ENCODE measurements at places on chromosomes 4 and X. TPM values are rescaled to one million over a fixed set of nuclear protein-coding genes. Genes with fewer than 3 reads are reported as not detected.

The ITIH6 gene
- total RNA-seq: not detected

DNA sequence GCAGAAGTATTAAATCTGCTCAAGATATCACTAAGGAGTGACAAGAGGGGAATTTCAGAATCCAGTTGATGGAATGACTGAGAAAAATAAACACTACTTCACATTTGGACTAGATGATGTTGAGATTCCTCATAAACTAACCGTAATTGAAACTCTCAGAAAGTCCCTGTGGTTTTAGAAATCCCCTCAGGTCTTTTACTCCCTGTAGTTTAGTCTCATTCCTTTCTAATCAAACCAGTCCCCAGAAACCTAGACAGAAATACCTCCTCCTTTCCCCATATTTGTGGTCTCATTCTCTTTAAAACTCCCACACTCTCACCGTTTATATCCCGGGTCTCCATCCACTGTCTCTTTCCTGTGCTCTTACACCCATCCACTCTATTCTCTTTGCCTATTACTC, 15.0 kb upstream of the TLR1 start:
- H3K4me3 ChIP-seq: no peak overlapping the region
- no peaks in the 10 kb centered on the region for H3K4me1 ChIP-seq
- H3K27ac ChIP-seq: no peak overlapping the region
- no peaks in the 10 kb centered on the region for H3K27me3 ChIP-seq

The ATP5ME gene
- total RNA-seq: 126 TPM

DNA sequence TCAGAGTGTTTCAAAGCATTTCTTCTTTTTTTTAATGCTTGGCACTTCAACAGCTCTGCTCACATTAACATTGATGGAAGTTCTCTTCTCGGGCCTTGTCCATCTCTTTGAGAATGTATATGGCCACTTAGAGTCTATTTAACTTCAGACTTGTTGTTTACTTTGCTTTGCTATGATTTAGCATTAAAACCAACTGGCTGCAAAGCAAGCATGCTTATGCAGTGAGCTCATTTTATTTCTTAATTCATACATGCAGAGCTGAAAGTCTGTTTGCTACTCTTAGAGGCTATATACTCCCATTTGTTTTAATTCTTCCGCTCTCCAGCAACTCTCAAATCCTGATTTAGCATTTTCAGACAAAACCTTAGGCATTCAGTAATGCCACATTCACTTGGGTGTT, 107.6 kb upstream of the PACRGL start:
- no peaks in the 10 kb centered on the region for H3K4me1 ChIP-seq
- no peak overlapping the region for H3K4me3 ChIP-seq

The SRPX gene
- total RNA-seq: not detected

GRCh38 chrX:46117234-46117633, 428.0 kb downstream of the ZNF674 start:
- H3K36me3 ChIP-seq: no peaks in the 10 kb centered on the region
- H3K4me3 ChIP-seq: no peak overlapping the region
- DNase-seq: no peak

GRCh38 chrX:48508400-48509244, at the start of gene PORCN:
Gene PORCN (plus strand): TSS chrX:48508992. CDS start chrX:48509821, 829 bp downstream.
- peaks cover 2% of the 10 kb centered on the region for H3K36me3 ChIP-seq
- H3K27me3 ChIP-seq: no peaks in the 10 kb centered on the region
- H3K4me1 ChIP-seq: peaks cover 19% of the 10 kb centered on the region
- H3K27ac ChIP-seq: peak within 1 kb of the TSS; percentile 41
- H3K4me3 ChIP-seq: peak within 1 kb of the TSS; percentile 79
- peak; percentile 76 for DNase-seq

- H3K27me3 ChIP-seq: no peaks in the 10 kb centered on the region
- H3K4me1 ChIP-seq: peaks cover 72% of the 10 kb centered on the region
- no peak for DNase-seq
- peaks cover 47% of the 10 kb centered on the region for H3K36me3 ChIP-seq
Measured at GRCh38 chr4:2487632-2488031, 18.7 kb downstream of the RNF4 start.

DNA sequence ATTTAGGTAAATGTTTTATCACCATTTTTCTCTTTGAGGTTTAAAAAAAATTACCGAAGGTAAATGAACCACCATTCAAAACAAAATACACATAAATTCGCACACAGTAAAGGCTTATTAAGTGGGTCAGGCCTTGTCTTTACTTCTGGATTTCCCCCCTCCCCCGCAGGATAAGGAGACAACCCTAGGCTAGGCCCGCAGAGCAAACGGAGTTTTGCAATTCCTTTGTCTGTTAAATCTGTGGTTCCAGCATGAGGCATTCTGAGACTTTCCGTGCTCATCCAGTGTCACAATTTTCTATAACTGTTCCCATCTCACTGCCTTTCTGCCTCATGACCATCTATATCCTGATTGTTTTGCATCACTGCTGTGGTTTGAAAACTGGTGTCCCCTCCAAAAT, 307.4 kb downstream of the DCHS2 start:
- H3K36me3 ChIP-seq: no peaks in the 10 kb centered on the region
- no peaks in the 10 kb centered on the region for H3K27me3 ChIP-seq
- H3K4me1 ChIP-seq: no peaks in the 10 kb centered on the region

- no peak for DNase-seq
- no peak overlapping the region for H3K4me3 ChIP-seq
- H3K27me3 ChIP-seq: no peaks in the 10 kb centered on the region
- no peaks in the 10 kb centered on the region for H3K36me3 ChIP-seq
Measured at GRCh38 chr4:11002961-11003360, 318.4 kb upstream of the CLNK start.

The HTT gene
- total RNA-seq: 56.9 TPM

The ERVMER34-1 gene
- not detected for total RNA-seq

- no peak for DNase-seq
- H3K27me3 ChIP-seq: no peaks in the 10 kb centered on the region
- no peaks in the 10 kb centered on the region for H3K36me3 ChIP-seq
- no peak overlapping the region for H3K27ac ChIP-seq
- H3K4me3 ChIP-seq: no peak overlapping the region
- H3K4me1 ChIP-seq: no peaks in the 10 kb centered on the region
Measured at GRCh38 chrX:22629105-22629725, 356.5 kb downstream of the CBLL2 start.

The RTL9 gene
- total RNA-seq: not detected

The RNF212 gene
- total RNA-seq: 8.3 TPM

- no peaks in the 10 kb centered on the region for H3K4me1 ChIP-seq
- H3K27ac ChIP-seq: no peak overlapping the region
- H3K36me3 ChIP-seq: no peaks in the 10 kb centered on the region
- H3K27me3 ChIP-seq: no peaks in the 10 kb centered on the region
- no peak overlapping the region for H3K4me3 ChIP-seq
Measured at GRCh38 chr4:141524841-141525240, 111.5 kb upstream of the IL15 start.

DNA sequence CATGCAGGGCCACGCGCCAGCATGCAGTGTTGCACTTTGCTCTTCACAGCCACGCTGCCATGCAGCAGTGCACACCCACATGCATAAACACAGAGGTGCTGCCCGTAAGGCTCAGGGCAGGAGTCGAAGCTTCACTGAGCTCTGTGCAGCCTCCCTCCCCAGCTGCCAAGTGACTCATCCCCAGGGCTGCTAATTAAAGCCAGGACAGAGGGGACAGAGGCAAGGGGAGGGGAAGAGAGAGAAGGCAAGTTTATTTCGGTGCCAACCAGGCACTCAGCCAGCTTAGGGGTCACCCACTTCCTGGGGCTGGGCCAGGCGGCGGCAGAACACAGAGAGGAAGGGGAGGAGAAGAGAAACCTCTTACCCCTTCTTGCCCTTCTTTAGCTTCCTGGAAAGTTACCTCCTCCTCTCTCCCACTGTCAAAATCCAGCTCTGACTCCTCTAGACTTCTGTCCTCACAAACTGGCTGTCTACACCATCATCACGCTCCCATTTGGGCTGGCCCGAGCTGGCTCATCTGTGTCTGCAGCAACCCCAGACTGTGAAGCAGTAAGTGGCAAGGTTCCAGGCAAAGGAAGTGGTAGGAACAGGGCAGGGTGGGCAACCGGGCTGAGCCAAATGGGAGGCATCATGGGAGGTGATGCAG, 6.2 kb upstream of the IQSEC2 start:
- peak; percentile 42 for DNase-seq
- H3K27me3 ChIP-seq: no peaks in the 10 kb centered on the region
- peak overlapping the region; percentile 46 for H3K4me3 ChIP-seq
- H3K4me1 ChIP-seq: peaks cover 29% of the 10 kb centered on the region
- no peaks in the 10 kb centered on the region for H3K36me3 ChIP-seq
- peak overlapping the region; percentile 64 for H3K27ac ChIP-seq

- H3K4me1 ChIP-seq: peaks cover 22% of the 10 kb centered on the region
- no peak overlapping the region for H3K27ac ChIP-seq
- H3K36me3 ChIP-seq: no peaks in the 10 kb centered on the region
- H3K27me3 ChIP-seq: peaks cover 29% of the 10 kb centered on the region
Measured at GRCh38 chr4:11427121-11427996, 1.3 kb downstream of the HS3ST1 start.

The CENPVL1 gene
- total RNA-seq: not detected

DNA sequence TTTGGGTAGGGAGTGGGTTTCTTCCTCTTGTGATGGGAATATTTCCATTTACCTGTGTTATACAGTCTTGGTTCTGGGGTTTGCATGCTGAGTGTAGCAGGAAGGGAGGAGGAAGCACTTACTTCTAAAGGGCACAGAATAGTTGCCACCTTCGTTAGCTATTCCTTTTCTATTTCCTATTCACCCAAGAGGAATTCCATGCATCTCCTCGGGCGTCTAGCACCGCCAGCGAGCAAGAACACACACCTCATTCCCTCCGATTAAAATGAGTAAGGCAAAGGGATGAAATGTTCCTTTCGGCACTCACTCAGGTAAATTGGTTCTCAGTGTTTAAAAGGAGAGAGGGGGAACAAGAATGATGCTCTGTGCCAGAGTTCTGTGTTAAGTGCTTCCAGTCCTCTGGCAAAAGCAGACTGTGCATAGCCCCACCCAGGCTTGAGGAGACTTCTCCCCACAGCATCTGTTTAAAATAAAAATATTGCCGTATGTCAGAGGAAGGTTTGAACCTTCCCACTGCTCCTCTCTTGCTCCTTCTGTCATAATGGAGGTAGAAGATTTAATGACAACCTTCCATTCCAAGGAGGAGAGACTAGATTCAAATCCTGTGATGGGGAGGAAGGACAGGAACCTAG, 351.4 kb downstream of the PTTG2 start:
- no peaks in the 10 kb centered on the region for H3K27me3 ChIP-seq
- H3K4me1 ChIP-seq: peaks cover 35% of the 10 kb centered on the region
- H3K27ac ChIP-seq: no peak overlapping the region
- DNase-seq: no peak

The MAGEB2 gene
- total RNA-seq: not detected

- peaks cover 17% of the 10 kb centered on the region for H3K4me1 ChIP-seq
- DNase-seq: no peak
- peak overlapping the region; percentile 92 for H3K4me3 ChIP-seq
- no peak overlapping the region for H3K27ac ChIP-seq
- H3K27me3 ChIP-seq: no peaks in the 10 kb centered on the region
Measured at GRCh38 chrX:155216940-155217440, 730 bp downstream of the VBP1 start.

DNA sequence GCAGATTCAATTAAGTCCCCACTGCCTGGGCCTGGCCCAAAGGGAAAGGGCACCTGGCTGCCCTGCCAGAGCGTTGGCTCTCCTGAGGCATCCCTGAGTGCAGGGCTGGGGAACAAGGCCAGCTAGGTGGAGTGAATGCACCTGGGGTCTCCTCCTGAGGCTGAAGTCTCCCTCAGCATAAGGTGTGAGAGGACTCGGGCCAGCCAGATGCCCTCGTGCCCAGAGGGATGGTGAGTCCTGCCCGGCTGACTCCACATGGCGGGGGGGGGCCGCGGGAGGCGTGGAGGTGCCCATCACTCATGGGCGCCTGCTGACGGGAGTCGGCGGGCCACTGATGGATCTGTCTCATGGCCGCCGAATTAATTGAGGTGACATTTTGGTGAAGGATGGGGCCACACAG, 87.8 kb downstream of the GATB start:
- DNase-seq: no peak
- H3K36me3 ChIP-seq: no peaks in the 10 kb centered on the region
- no peak overlapping the region for H3K4me3 ChIP-seq

Measured in CD4-positive, alpha-beta T cell (primary cell).